ENCODE measurements at places on chromosomes 6 and 20.

DNA sequence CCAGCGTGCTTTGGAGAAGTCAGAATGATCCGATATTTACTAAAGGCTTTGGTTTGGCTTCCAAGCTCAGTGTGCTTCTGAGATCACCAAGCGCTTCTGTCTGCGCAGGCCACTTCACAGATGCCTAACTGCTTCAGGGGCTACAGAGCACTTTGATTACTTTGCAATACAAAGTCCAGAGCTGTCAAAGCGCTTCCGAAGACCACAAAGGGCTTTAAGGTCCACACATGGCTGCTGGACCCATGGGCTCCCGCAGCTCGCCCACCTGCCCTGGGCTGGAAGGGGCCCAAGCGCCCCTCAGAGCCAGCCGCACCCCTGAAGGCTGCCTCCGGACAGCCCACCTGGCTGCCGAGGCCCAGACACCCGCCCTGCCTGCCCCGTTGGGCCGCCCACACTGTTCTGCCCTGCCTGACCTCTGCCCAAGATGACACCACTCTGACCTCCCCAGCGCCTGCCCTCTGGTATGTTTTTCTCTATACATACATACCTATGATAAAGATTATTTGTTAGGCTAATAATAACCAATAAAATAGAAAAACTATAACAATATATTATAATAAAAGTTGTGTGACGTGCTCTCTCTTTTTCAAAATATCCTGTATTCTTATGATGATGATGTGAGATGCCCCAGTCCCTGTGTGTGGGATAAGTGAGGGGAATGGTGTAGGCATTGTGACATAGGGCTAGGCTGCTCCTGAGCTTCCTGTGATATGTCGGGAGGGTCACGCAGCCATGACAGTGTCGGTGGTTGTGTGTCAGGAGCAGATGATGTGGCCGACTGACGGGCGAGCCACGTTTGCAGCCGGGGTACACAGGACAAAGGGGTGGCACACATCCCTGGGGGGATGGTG lies 22.6 kb downstream of the DYNLT1 start:
- no peak for DNase-seq

- no peak for DNase-seq
Measured at GRCh38 chr6:12886961-12887775, 170.6 kb downstream of the PHACTR1 start.

GRCh38 chr6:166587631-166588413 lies 1.3 kb upstream of the RAMACL start:
- no peak for DNase-seq

DNA sequence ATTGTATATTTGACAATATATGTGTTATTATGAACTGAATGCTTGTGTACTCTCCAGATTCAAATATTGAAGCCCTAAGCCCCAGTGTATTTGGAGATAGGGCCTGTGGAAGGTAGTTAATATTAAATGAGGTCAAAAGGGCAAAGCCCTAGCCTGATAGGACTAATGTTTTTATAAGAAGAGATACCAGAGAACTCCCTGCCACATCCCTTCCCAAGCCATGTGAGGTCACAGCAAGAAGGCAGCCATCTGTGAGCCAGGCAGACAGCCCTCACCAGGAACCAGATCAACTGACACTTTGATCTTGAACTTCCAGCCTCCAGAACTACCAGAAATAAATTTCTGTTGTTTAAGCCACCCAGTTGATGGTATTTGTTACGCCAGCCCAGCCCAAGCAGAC lies 36.4 kb upstream of the FBXL4 start:
- no peak for DNase-seq

GRCh38 chr20:380763-381580 lies 412 bp downstream of the TRIB3 start:
- DNase-seq, result no peak

DNA sequence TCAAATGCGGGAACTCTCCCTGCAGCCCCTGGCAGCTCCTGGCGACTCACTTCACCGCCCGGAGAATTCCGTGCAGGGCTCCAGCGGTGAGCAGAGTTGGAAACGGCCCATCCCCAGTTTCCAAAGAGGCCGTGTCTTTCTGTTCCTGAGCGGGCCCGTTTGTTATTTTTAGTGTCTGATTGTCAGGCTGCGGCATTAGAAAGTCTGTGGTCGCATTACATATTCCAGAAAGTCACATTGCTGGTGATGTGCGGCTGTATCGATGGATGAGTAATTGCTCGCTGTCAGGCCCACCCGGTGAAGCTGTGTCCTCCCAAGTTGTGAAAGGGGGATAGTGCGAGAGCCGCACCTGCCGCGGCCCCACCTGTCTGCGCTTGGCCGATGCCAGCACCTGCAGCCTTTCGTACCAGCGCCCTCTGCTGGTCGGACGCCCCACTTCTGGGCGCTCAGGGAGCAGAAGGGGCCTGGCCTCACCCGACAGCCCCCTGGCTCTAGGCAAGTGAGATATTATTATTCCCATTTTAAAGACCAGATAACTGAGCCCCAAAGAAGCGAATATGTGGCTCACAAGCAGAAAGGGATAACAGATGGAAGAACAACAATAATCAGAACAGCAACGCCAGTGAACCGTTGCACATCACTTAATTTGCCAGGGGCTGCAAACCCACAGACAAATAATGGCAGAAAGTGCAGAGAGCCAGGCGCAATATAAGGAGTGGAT lies 244.9 kb downstream of the TSHZ2 start:
- DNase-seq, result peak; percentile 46

DNA sequence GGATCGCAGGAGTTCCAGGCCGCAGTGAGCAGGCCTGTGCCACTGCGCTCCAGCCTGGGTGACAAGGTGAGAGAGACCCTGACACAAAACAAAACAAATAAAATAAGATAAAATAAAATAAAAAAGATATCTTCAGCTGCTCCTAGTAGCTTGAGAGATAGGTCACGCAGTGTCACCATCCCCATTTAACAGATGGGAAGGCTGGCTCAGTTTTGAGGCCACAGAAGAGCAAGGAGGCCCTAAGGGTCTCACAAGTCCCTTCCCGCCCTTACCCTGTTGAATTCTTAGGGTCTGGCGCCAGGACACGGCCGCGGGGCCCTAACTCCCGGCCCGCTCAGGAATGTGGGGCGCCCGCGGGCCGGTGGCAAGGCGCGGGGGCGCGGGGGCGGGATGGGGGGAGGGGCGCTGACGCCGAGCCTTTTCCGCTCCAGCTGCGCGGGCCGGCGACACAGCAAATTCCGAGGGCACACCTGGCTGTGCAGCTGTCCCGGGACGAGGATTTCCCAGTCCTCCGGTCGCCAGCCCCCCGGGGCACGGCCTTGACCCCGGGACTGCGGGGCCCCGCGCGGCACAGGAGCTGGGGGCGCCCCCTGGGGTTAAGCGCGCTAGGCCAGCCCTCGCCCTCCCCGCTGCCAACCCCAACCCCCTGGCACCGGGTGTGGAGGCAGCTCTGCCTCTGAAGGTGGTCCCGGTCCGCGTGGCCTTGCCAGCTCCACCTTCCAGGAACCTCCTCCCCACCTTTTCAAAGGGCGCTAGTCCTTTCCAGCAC lies 10.3 kb upstream of the R3HDML start:
- no peak for DNase-seq

DNA sequence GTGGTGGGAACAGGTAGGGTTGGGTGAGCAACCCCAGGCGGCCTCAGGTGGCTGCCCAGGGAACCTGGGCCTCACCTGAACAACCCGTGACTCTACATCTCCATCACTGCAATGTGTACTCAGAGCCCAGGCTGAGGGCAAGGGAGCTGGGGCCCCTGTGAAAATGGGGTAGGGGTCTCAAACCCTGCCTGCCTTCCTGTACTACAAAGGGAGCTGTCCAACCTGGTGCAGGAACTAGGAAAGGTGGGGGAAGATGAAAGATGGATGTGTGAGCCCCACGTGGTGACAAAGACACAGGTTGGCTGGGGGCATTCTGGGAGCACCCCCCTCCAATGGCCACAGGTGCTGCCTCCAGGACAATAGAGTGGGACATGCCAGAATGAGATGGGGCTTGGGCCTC lies 62.1 kb upstream of the SLC2A12 start:
- no peak for DNase-seq

- DNase-seq, result no peak
Measured at GRCh38 chr20:63167918-63168520, 47.9 kb downstream of the YTHDF1 start.

DNA sequence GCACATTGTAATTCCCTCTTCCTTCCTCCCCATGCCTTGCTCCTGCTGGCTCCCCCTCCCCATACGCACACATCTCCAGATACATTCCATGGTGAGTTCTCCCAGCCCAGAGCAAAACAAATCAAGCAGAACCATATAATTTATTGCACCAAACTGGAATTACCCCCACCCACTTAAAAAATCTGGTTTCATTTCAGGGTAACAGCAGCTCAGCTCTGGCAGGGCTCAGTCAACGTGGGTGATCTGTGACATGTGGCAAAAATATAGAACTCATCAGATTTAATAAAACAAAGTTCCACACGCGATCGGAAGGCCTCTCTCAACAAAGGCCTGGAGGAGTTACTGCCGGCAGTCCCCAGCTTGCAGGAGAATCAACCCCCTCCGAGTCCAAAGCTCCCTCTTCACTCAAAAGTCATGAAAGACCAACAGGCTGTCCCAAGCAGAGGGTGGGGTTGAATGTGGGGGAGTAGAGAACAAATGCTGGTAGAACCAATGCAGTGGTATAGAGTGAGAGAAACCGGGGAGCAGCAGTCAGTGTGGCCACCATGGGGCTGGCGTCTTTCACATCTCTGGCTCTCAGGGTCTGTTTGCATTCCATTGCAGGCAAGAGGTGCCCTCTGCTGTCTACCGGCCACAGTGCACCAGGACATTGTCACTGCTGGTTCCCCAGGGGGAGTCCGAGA lies 323.3 kb upstream of the NT5E start:
- DNase-seq, result no peak

DNA sequence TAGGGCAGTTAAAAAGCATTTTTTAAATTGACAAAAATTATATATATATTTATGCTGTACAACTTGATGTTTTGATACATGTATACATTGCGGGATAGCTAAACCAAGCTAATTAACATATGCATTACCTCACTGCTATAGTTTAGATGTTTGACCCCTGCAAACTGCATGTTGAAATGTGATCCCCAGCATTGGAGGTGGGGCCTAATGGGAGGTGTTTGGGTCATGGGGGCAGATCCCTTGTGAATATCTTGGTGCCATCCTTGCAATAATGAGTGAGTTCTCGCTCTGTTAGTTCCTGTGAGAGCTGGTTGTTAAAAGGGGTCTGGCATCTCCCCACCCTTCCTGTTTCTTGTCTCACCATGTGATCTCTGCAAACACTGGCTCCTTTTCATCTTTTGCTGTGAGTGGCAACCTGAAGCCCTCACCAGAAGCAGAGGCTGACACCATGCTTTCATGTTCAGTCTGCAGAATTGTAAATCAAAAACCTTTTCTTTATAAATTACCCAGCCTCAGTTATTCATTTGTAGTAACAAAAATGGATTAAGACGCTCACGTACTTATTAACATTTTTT lies 111.8 kb downstream of the MCHR2 start:
- no peak for DNase-seq

DNA sequence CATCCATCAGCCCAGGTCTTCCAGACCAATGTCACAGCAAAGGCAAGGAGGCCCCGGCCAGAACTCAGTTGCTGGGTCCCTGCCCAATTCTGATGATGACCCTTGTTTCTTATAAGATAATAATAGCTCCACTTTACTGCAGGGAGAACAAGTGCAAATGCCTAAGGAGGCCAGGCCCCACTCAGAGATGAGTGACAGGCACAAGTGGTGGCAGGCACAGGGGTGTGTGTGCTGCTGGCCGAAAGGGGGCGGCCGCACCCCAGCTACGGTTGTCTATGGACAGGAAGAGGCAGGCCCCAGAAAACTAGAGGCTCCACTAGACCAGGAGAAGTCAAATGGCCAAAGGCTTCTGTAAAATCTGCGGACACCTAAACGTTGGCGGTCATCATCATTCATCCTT lies 28.6 kb downstream of the GNAS-AS1 start:
- DNase-seq, result no peak

DNA sequence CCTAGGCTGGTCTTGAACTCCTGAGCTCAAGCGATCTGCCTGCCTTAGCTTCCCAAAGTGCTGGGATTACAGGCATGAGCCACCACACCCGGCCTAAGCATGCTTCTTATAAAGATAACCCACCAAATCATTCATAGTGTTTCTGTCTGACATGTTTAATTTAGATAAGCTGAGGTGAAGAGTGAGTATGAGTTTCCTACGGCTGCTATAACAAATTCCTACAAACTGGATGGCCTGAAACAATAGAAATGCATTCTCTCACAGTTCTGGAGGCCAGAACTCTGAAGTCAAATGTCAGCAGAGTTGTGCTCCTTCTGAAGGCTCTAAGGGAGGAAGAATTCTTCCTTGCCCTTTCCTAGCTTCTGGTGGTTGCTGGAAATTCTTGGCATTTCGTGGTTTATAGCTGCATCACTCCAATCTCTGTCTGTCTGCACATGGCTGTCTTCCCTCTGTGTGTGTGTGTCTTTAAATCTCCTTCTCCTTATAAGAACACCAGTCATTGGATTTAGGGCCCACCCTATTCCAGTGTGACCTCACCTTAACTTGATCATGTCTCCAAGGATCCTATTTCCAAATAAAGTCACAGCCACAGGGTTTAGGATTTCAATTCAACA lies 29.9 kb downstream of the MAPK13 start:
- no peak for DNase-seq

GRCh38 chr6:15343490-15344191 lies 97.8 kb downstream of the JARID2 start:
- no peak for DNase-seq

- no peak for DNase-seq
Measured at GRCh38 chr6:93299622-93300021, 119.7 kb downstream of the EPHA7 start.

Data from stimulated activated CD8-positive, alpha-beta memory T cell treated with anti-CD3 and anti-CD28 coated beads, Interleukin-4, amount 100 ng/mL, for 1 hour (primary cell).